MM.1S (cell line): ENCODE measurements at places on chromosomes 2 and 18.

DNA sequence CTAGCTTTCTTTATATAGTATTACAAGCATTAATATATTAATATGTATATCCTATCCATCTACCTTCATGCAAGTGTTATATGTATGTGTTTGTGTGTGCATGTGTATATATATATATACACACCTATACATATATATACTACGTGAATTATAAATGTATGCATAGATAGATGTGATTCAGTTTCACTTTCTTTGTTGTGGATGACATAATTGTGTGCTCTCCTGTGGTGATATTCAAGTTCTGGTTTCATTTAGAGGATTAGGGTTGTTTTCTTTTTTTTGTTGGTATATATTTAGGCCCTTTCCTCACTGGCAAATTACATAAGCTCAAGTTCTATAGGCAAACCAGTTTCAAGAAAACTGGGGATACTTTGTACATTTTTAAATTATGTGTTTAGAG, 225.7 kb upstream of the FANCL start:
- no peaks in the 10 kb centered on the region for H3K36me3 ChIP-seq
- DNase-seq, result peak; percentile 17
- no peak overlapping the region for H3K27ac ChIP-seq
- H3K27me3 ChIP-seq, result no peaks in the 10 kb centered on the region
- no peaks in the 10 kb centered on the region for H3K4me1 ChIP-seq

DNA sequence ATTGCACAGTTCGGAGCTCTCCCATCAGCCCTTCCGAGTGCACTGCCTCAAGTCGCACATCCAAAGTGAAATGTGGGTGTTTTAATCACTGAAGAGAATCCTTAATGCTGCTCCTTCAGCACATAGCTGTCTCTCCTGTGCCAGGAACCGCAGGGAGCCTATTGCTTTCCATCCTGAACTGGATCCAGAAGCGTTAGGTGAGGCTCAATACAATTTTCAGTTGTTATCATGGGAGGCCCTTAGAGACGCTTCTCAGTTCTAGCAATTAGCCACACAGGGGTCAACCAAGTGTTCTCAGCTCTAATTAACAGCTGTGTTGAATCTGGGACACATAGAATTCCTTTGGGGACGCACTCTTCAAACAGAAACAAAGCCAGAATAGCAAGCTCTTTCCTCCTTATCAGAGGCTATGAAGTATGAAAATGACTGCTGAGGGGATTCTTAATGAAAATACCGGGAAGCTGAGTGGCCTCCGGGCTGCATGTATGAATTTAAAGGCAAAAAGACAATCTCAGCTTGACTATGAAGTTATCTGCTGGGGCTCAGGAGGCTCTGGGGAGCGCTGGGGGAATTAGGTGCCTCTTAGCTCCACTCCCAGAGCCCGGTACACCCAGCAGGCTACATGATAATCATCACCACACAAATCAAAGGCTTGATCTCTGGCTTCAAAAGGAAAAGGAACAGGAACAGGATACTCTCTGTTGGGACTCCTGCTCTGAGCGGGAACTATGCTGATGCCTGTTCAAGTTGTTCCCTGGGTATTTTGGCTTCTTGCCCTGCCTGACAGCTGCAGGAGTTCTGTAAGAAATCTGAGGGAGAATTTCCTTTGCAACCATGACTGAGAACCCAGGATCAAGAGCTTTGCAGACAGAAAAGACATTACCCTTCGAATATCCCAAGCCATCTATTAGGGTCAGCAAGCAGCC, 55.4 kb upstream of the NCOA1 start:
- DNase-seq, result no peak
- H3K27me3 ChIP-seq, result no peaks in the 10 kb centered on the region
- H3K4me3 ChIP-seq, result no peak overlapping the region
- no peaks in the 10 kb centered on the region for H3K4me1 ChIP-seq
- no peaks in the 10 kb centered on the region for H3K36me3 ChIP-seq
- H3K27ac ChIP-seq, result no peak overlapping the region

DNA sequence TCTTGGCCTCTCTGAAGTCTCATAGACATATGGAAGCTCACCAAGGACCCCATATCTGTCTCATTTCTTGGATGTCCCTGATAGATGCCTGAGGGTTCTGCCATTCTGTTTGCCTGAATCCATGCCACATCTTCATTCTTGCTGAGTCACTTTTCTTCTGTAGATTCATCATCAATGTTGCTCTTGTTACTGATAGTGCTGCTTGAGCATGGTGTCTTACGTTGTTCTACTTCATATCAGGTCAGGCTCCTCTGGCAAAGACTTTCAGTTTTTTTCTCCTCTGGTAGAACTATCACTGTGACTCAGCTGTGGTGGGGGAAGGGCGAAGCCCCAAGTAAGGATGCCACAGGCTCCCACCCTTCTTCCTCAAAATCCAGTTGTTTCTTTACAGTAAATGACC, 885.2 kb downstream of the DCDC2C start:
- no peak overlapping the region for H3K4me3 ChIP-seq
- DNase-seq, result no peak
- no peaks in the 10 kb centered on the region for H3K36me3 ChIP-seq

DNA sequence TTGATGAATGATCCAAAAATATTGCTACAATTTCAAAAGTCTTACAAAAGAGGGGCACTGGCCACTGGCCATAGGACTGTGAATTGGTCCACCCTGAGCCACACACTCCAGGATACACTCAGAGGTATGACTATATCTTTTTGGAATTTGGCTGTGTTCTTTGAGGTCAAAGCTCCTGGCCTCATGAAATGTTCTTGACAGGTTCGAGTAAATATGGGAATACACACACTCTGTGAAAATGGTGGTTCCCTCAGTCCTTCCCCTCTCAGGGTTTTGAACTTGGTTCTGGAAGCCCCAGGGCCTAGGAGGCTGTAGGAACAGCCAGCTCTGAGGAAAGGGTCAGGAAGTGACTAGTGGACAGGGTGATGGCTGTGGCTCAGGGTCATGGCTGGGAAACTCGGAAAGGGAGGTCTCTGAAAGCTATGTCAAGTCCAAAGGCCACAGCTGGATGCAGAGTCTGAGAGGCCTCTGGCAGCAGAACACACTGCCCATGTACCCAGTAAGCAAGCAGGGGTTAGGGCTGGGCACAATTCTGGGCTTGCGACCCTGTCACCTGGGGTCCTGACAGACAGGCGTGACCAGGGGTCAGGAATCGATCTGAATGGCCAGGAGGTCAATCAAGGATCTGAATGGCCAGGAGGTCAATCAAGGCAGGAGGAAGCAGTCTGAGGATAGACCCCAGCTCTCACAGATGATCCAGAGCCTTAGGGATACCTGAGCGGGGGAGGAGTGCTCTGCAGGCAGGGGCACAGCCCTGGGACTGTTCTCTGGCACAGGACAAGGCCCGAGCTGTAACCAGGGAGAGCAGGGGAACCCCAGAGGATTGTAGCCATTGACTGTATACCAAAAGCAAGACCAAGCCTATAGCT, 223.4 kb upstream of the SMAD2 start:
- no peaks in the 10 kb centered on the region for H3K36me3 ChIP-seq
- no peak overlapping the region for H3K4me3 ChIP-seq
- H3K27ac ChIP-seq, result no peak overlapping the region
- H3K27me3 ChIP-seq, result no peaks in the 10 kb centered on the region

DNA sequence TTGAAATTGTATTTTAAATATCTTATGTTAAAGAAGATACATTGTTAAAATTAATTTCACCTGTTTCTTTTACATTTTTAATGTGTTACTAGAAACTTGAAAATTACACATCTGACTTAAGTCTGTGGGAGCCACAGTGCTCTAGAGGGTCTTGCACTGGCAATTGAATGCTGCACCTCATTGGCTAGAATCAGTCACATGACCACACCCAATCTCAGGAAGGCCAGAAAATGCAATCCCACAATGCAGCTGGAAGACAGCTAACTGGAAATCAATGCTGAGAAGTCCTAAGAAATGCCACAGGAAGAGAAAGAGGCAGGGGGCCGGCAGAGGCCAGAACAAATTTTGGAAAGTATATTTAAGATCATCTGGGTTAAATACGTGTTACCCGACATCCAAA, 189.2 kb upstream of the POU3F3 start:
- H3K27me3 ChIP-seq, result no peaks in the 10 kb centered on the region
- no peak overlapping the region for H3K27ac ChIP-seq
- H3K36me3 ChIP-seq, result no peaks in the 10 kb centered on the region
- no peak overlapping the region for H3K4me3 ChIP-seq
- DNase-seq, result no peak
- no peaks in the 10 kb centered on the region for H3K4me1 ChIP-seq

DNA sequence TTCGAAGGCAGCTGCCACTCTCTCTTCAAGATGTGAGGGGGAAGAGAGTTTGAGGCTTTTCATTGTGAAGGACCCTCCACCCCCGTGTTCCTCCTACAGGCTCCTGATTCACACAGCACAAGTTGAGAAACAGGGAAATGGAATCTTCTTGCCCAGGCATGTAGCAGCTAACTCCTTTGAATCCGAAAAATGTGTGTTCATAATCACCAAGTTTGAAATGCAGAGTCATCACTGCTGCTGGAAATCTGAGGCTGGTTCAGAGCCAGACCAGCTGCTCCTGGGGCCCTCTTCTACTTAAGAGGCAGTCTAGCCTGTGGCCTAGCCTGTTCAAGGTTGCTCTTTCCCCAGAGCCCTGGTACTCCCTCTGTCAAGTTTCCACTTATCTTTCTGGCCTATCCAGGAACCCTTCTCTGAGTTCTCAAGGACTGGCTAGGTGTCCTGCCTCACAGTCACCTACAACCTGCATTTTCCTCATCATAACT, 166.4 kb downstream of the TMEM247 start:
- no peaks in the 10 kb centered on the region for H3K36me3 ChIP-seq
- H3K4me3 ChIP-seq, result no peak overlapping the region
- peaks cover 16% of the 10 kb centered on the region for H3K27me3 ChIP-seq
- no peak overlapping the region for H3K27ac ChIP-seq

DNA sequence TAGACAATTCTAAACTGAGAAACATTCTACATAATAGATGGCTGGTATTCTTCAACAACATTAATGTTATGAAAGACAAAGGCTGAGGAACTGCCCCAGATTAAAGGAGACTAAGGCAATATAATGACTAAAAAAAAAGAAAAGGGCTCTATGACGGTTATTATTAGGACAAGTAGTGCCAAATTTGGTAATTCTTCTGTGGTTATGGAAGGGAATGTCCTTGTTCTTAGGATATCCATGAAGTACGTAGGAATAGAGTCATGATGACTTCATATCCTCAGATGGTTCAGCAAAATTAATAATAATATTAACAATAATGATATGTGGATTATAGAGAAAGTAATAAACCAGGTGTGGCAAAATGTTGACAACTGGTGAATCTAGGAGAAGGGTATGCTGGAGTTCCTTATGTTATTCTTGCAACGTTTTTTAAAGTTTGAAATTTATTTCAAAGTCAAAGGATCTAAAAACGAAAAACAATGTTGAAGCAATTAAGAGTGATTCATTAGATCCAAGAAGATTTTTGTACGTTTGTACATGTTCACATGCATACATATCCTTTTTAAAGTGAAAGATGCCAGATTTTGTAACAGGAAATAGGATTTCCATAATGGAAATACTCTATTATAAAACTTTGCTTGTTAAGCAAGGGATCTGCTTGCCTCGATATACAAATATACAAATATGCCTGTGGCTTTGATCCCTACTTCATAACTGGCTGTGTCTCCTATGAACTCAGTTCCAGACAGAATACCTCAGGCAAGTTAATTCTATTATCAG, 27.7 kb upstream of the STRN start:
- no peak for DNase-seq
- no peak overlapping the region for H3K4me3 ChIP-seq
- H3K4me1 ChIP-seq, result peaks cover 7% of the 10 kb centered on the region
- H3K36me3 ChIP-seq, result 0 out of 2 replicates have a peak, but pooled peaks cover 7% of the 10 kb centered on the region
- H3K27me3 ChIP-seq, result no peaks in the 10 kb centered on the region

DNA sequence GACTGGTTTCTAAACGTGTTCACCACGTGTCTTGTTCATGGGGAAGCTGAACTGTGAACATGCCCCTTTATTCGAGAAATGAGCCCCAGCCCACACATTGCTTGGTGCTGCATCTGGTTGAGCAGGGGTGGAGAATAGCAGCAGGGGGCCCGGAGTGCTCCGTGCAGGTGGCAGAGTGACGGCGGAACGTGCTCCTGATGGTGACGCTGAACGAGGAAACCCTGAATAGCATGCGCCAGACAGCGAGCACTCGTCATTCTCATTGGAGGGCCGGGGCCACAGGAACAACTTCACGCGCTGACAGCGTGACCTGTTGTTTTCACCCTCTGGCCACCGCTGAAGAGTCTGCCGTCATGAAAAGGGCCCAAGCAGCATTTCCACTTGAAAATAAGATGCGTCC, 125.8 kb upstream of the TPO start:
- H3K4me1 ChIP-seq, result no peaks in the 10 kb centered on the region
- no peak overlapping the region for H3K27ac ChIP-seq
- H3K4me3 ChIP-seq, result no peak overlapping the region
- DNase-seq, result no peak
- no peaks in the 10 kb centered on the region for H3K36me3 ChIP-seq

DNA sequence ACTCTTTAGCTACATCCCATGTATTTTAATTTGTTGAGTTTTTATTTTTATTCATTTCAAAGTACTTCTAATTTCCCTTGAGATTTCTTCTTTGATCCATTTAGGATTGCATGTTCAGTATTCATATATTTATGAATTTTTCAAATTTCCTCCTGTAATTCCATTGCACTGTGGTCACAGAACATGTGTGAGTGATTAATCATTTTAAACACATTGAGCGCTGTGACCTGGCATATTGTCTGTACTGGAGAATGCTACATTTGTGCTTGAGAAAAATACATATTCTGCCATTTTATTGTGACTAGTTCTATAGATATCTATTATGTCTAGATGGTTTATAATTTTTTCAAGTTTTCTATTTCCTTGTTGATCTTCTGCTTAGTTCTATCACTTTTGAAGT, 353.7 kb downstream of the RAD51AP2 start:
- H3K27me3 ChIP-seq, result no peaks in the 10 kb centered on the region
- H3K4me3 ChIP-seq, result no peak overlapping the region
- no peaks in the 10 kb centered on the region for H3K36me3 ChIP-seq
- H3K27ac ChIP-seq, result no peak overlapping the region
- no peaks in the 10 kb centered on the region for H3K4me1 ChIP-seq
